ENCODE measurements at places on chromosomes 5 and 9.

GRCh38 chr9:12503606-12504122, 189.5 kb upstream of the TYRP1 start:
- no peaks in the 10 kb centered on the region for H3K27me3 ChIP-seq
- no peaks in the 10 kb centered on the region for H3K36me3 ChIP-seq
- no peak overlapping the region for H3K27ac ChIP-seq
- H3K4me3 ChIP-seq: no peak overlapping the region
- DNase-seq: no peak

DNA sequence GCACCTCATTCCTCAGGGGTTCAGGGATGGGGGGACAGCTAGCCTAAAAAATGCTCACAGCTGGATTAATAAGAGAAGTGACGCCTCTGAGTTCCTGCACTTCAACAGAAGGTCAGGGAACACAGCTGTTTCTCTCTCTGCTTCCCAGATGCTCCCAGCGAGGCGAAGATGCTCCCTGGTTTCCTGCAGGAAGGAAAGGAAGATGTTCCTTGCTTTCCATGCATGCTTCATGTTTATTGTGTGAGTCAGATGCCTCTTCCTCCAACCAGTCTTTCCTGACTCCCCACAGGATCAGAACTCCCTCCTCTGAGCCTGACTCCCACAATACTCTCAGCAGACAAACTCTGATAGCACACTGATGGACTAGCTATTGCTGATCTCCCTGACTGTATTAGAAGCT, 71.9 kb downstream of the MFAP3 start:
- no peaks in the 10 kb centered on the region for H3K36me3 ChIP-seq
- no peak for DNase-seq
- H3K4me1 ChIP-seq: no peaks in the 10 kb centered on the region
- H3K4me3 ChIP-seq: no peak overlapping the region

DNA sequence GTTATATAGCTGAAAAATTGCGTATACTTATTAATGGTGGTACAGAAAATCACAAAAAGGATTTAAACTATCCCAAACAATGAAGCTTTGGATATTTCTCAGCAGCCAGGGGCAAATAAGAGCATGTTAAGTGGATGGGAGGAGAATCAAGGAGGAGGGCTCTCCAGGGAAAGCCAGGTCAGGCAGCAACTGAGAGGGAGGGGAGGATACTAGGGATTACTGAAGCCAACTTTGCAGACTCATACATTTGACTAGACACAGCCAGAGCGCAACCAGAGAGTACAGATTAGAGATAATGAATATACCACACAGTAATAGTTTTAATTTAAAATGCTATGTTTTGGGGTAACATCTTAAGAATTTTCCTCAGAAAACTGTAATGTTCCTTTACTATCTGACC, 360.2 kb downstream of the HCN1 start:
- H3K36me3 ChIP-seq: no peaks in the 10 kb centered on the region
- no peak overlapping the region for H3K27ac ChIP-seq
- DNase-seq: no peak
- no peak overlapping the region for H3K4me3 ChIP-seq

DNA sequence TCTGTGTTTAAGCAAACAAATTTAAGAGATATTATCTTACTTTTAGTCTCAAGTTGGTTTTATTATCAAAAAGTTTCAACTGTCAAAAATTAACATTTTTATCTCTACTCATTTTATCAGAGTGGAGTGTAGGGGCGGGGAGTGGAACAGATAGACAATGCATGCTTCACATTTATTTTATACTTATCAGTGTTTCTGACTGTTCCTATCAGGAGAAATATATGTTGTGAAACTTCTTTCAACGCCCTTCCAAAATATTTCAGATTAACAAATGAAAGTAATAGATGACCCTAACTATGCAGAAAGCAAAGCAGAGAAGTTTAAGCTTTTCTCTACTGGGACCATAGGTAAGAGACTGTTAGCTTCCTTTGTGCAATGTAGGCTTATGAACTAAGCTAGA, 44.9 kb upstream of the MAST4 start:
- H3K4me1 ChIP-seq: no peaks in the 10 kb centered on the region
- H3K27ac ChIP-seq: no peak overlapping the region
- peaks cover 6% of the 10 kb centered on the region for H3K27me3 ChIP-seq

- H3K4me1 ChIP-seq: no peaks in the 10 kb centered on the region
- H3K4me3 ChIP-seq: no peak overlapping the region
- no peaks in the 10 kb centered on the region for H3K36me3 ChIP-seq
- H3K27me3 ChIP-seq: peaks cover 49% of the 10 kb centered on the region
These were observed 40.8 kb downstream of the LIFR start for GRCh38 chr5:38515646-38516045.

DNA sequence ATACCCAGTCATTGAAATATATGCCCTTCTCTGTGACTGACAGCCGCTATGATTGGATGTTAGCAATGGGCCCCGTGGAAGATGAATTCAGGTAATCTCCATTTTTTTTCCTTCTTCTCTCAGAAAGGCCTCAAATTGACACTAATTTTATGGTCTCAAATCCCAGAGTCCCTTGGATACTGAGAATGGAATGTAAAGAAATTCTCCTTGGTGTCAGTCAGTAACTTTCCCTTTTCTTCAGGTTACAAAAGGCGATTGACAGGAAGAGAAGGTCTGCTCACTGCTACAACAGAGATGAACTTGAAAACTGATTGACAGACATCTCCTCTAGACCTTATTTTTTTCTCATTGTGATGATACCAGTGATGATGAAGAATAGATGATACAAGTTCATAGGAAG, 748.3 kb downstream of the MAT2B start:
- H3K27me3 ChIP-seq: no peaks in the 10 kb centered on the region
- H3K4me1 ChIP-seq: no peaks in the 10 kb centered on the region
- no peaks in the 10 kb centered on the region for H3K36me3 ChIP-seq

DNA sequence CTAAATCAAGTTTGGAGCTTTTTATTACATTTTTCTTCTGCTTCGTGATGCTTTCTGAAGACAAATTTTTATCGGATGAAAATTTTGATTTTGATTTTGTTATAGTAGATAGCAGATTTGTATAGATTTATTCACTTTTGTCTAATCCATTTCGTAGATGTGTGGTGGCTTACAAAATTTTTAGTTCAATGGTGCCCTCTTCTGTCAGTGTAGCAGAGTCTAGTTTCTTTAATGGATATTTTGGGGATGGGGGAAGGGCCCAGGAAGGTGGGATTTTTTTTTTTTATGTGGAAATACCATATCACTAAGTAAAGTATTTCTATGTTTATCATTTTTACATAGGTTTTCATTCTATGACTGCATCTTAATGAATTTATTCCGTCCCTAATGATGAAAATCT, 259.9 kb upstream of the TARS1 start:
- no peaks in the 10 kb centered on the region for H3K36me3 ChIP-seq
- H3K4me3 ChIP-seq: no peak overlapping the region
- no peaks in the 10 kb centered on the region for H3K27me3 ChIP-seq

DNA sequence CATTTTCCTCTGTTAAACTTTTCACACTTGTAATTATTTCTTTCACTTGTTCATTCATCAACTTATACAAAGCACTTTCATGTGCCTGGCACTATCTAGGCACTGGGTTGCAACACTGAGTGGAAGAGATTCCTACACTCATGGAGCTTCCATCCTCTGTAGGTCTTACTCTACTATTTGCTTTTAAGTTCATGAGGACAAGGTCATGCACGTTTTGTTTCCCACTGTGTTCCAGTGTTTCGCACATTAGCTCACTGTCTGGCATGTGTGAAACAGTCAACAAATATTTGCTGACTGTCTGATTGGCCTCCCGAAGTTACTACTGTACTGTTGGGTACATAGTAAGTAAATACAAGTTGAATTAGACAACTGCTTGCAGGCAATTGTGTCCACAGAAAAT, 87.9 kb upstream of the IFNK start:
- peaks cover 10% of the 10 kb centered on the region for H3K27me3 ChIP-seq
- peaks cover 2% of the 10 kb centered on the region for H3K4me1 ChIP-seq
- H3K4me3 ChIP-seq: no peak overlapping the region
- no peak overlapping the region for H3K27ac ChIP-seq

GRCh38 chr5:145936401-145937131, at the start of gene SH3RF2:
TSS of gene SH3RF2 (plus strand) at chr5:145936578. CDS start at chr5:145937929, 1,351 bp downstream.
- H3K4me1 ChIP-seq: peaks cover 6% of the 10 kb centered on the region
- H3K27ac ChIP-seq: no peak within 1 kb of the TSS
- no peak for DNase-seq
- H3K4me3 ChIP-seq: peak within 1 kb of the TSS; percentile 65
- H3K27me3 ChIP-seq: peaks cover 30% of the 10 kb centered on the region

GRCh38 chr9:133759146-133759900, 21.2 kb upstream of the SARDH start:
- no peak overlapping the region for H3K27ac ChIP-seq
- H3K4me3 ChIP-seq: no peak overlapping the region
- H3K27me3 ChIP-seq: peaks cover 12% of the 10 kb centered on the region
- no peak for DNase-seq

DNA sequence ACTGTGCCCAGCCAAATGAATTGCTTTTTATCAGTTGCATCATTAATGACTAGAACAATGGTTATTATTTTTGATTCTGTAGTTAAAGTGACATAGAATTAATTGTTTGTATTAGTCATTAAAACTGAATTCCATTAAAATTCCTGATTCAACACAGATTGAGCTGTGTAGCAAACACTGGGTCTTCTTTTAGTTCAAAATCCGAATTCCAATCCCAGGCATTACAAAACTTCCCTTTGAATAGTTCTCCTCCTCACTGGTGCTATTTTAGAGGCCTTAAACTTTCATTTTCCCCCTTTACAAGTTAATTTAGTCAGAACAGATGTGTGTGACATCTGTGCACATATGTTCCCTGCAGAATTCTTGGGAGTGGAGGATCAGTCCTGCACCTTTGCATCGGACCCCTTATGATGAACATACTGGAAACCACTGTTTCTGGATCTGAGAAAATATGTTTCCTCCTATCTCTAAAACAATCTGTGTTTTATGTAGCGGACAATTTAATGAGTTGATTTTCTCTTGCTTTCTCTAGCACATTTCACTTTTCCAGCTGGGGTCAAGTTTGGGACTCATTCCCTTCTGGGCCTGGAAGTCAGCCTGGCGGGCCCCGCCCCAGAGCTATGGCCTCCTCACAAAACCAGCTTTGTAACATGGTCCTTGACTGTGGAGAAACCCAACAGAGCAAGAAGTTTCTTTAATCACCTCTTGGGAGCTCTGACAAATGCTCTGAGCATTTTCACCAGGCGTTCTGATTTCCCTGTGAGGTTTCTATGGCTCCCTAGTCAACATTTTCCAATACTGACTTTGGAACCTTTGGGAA, 87.9 kb upstream of the MAMDC2 start:
- DNase-seq: no peak
- H3K27ac ChIP-seq: no peak overlapping the region
- H3K4me1 ChIP-seq: no peaks in the 10 kb centered on the region
- H3K36me3 ChIP-seq: no peaks in the 10 kb centered on the region

DNA sequence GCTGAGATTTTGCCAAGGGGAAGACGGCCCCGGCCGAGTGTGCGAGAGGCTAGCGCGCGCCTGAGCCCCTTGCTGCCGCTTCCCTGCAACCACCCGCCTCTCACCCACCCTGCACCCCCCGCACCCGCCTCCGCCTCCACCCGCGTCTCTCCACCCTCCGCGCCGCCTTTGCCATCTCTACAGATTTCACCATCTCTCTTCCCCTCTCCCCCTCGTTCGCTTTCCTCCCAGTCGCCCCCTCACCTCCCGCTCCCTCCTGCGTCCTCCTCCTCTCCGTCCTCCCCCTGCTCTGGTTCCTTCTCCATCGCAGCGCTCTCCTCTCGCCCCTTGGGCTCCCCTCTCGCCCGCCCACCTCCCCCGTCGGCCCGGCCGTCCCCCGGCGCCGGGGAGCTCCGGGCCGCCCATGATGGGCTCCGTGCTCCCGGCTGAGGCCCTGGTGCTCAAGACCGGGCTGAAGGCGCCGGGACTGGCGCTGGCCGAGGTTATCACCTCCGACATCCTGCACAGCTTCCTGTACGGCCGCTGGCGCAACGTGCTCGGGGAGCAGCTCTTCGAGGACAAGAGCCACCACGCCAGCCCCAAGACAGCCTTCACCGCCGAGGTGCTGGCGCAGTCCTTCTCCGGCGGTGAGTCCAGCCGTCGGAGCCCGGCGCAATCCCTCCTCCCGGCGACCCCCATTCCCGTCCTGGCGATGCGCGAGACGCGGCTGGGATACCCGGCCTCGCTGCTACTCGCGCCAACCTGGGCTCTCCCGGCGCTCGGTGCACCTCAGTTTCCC, at the start of gene PRDM12:
TSS of gene PRDM12 (plus strand) at position 344 of the 778 bp plus-strand sequence. CDS start at position 404, 60 bp downstream.
- peaks cover 61% of the 10 kb centered on the region for H3K27me3 ChIP-seq
- peaks cover 23% of the 10 kb centered on the region for H3K4me1 ChIP-seq
- DNase-seq: no peak
- peaks cover 7% of the 10 kb centered on the region for H3K36me3 ChIP-seq
- no peak within 1 kb of the TSS for H3K27ac ChIP-seq

- no peaks in the 10 kb centered on the region for H3K27me3 ChIP-seq
- peaks cover 78% of the 10 kb centered on the region for H3K4me1 ChIP-seq
- peak overlapping the region; percentile 50 for H3K27ac ChIP-seq
- DNase-seq: peak; percentile 34
These were observed 31.0 kb downstream of the LPCAT1 start for GRCh38 chr5:1492757-1493156.

DNA sequence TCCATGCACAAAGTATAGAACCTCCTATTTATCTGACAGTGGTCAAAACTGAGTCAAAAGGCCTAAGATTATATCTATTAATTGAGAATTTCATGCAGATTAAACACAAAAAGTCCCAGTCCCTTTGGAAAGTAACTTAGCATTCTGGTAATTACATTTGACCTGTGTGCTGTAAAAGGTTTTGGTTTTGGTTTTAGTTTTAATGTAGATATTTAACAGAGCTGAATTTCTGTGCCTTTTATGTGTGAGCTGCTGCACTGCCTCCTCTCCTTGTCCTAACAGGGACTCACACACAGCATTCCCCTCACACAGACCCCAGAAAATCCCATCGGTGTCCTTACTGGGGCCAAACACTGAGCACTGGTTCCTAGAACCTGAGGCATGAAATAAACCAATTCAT, 31.0 kb upstream of the FSD1L start:
- H3K4me3 ChIP-seq: no peak overlapping the region
- peaks cover 23% of the 10 kb centered on the region for H3K27me3 ChIP-seq
- no peak for DNase-seq

DNA sequence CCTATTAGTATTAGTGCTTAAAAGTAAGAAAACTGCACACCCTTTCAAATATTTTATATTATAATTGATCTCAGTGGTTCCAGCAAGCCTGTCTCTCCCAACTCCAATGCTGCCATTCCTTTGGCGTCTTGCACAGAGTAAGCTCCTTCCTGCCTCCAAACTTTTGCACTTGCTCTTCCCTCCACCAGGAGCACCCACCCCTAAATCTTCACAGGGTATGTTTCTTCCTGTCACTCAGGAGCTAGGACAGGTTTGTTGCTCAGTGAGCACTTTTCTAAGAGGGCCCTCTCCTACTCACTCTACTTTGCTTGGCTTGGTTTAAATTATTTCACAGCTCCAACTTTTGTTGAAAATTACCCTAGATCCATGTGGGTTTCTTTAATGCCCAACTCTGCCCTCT, 189.1 kb upstream of the ADRA1B start:
- H3K27me3 ChIP-seq: peaks cover 49% of the 10 kb centered on the region
- DNase-seq: no peak
- no peaks in the 10 kb centered on the region for H3K4me1 ChIP-seq

- no peak overlapping the region for H3K27ac ChIP-seq
These were observed 466.2 kb downstream of the SPOCK1 start for GRCh38 chr5:137032929-137033328.
